COLO829 (cell line): ENCODE measurements at places on chromosomes 5 and 9.
A peak's percentile ranks its signal among the peaks of the same experiment; 100 is the strongest.

GRCh38 chr9:95626885-95627558 lies 110.3 kb upstream of the PTCH1 start:
- no peak for DNase-seq

- DNase-seq = no peak
Observed at GRCh38 chr9:135490980-135491464, 9.5 kb upstream of the MRPS2 start.

- DNase-seq = no peak
Observed at GRCh38 chr5:113179156-113179555, 202.6 kb downstream of the DCP2 start.

DNA sequence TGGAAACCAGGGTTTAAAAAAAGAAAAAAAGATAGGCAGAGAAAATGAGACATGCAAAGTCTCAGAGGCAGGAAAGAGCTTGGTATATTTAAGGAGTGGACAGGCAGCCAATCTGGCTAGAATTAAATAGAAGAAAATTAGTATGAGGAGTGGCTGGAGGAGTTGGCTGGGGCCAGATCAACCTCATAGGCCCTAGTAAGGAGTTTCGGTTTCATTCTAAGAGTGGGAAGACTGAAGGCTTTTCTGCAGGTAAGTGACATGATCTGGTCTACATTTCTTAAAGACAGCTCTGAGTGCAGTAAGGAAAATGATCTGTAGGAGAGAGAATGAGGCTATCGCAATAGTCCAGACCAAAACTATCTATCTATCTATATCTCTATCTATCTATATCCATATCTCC lies 27.5 kb downstream of the ADRB2 start:
- no peak for DNase-seq

- DNase-seq = no peak
Observed at GRCh38 chr5:156774273-156774672, 75.8 kb upstream of the PPP1R2B start.

GRCh38 chr5:180785794-180786221 lies 16.8 kb downstream of the MGAT1 start:
- no peak for DNase-seq

DNA sequence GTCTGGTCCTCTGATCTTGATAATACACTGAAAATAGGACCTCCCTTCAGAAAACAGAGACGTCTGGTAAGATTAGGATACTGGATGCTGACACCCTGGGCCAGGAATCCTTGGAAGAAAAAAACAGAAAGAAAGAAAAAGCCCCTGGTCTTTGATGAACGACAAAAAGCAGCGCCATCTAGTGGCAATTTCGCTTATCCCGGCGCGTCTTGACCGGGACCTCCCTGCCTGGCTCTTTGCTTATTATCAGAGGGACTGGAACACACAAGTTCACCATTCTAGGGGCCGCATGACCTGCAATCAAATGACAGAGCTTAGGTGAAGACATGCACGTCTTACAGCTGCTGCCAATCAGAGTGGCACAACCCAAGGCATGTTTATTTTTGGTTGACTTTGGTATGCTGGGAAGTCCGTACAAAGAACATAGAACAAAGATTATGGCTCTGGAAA lies 114.9 kb upstream of the NFIB start:
- DNase-seq = peak; percentile 21

DNA sequence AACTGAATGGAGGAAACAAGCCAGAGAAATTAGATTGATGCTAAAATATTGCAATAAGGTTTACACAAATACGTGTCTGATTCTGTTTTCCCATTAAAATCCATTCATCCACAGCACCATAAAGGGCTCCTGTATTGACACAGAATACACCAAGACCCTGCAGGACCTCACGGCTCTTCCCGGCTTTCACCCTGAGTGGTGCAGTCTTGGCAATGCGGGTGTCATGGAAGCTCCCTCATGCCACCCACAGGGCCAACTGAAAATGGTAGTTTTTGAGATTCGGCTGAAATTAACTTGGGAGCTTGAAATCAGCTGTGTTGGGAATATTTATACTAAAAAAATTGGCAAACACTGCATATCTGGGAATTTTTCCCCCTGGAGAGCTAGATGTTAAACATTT lies 17.3 kb upstream of the EXOC3 start:
- DNase-seq = no peak

DNA sequence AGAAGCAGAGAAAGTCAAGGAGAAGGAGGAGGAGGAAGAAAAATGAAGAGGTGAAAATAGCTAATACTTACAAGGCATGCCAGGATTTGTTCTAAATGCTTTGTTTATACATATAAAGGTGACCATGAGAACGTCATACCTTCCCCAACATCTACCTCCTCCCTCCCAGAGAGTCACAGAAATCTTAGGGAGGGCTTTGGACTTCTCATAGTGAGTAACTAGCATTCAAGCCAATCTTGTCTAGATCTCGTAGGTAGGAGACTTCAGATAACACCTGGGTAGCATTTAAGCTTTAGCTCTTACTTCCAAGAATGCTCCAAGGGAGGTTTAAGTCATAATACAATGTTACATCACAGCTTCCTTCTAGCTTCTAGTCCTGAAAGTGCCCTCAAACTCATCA lies 36.5 kb upstream of the GPBP1 start:
- no peak for DNase-seq

GRCh38 chr5:111454198-111454622 lies 58.1 kb downstream of the STARD4 start:
- DNase-seq = peak; percentile 50

DNA sequence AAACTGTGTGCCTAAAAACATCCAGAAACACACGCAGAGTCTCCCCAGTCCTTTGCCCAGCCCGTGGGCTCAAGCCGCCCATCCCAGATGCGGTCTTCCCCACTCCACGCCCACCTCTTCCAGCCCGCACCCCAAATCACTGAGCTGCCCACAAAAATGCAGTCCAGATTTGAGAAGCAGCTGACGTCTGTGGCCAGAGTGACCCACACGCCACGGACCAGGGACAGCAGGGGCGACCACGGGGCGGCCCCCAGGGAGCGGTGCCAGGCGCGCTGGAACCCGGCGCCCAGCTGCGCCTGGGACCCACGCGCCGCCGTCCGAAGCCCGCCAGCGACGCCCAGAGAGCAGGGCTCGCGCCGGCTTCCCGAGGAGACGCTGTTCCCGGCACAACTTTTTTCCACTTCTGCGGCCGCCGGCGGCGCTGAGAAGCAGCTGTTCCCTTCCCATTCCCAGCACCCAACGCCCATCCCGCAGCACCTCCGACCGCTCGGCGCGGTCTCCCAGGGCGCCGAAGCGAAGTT lies 674 bp downstream of the LHFPL2 start:
- DNase-seq = no peak

DNA sequence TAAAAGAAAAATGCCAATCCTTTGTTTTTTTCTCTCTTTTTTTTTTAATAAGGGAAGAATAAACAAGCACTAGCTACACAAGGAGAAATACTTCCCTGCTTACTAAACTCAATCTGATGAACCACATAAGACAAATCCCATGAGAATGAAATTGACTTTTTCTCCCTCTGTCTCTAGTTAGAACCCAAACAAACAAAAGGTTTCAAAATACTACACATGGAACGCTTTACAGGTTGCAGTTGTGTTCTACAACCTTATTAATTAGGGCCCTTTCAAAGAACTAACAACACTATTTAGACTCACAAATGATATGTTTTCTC lies 124.5 kb downstream of the PDE4D start:
- DNase-seq = no peak

- DNase-seq = no peak
Observed at GRCh38 chr9:80789831-80790230, 899.5 kb downstream of the TLE1 start.

- no peak for DNase-seq
Observed at GRCh38 chr5:17184588-17184987, 32.8 kb upstream of the BASP1 start.

DNA sequence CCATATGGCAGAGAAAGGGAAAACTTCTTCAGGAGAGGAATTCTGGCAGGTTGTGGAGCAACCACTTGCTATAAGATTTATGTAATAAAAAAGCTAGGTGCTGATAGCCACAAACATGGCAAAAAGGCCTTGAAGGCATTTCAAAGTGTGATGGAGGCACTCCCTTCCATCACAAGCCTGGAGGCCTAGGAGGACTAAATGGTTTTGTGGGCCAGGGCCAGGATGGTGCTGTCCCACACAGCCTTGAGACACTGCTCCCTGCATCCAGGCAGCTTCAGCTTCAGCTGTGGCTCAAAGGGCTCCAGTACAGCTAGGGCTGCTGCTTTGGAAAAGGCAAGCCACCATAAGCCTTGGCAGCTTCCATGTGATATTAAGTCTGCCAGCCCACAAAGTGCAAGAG lies 632.8 kb downstream of the BRINP1 start:
- no peak for DNase-seq

- peak; percentile 82 for DNase-seq
Observed at GRCh38 chr5:170861667-170861916, 226 bp upstream of the RANBP17 start.

- no peak for DNase-seq
Observed at GRCh38 chr5:135423846-135424168, 23.3 kb downstream of the DCANP1 start.
